ENCODE measurements at places on chromosomes 2 and 18.

DNA sequence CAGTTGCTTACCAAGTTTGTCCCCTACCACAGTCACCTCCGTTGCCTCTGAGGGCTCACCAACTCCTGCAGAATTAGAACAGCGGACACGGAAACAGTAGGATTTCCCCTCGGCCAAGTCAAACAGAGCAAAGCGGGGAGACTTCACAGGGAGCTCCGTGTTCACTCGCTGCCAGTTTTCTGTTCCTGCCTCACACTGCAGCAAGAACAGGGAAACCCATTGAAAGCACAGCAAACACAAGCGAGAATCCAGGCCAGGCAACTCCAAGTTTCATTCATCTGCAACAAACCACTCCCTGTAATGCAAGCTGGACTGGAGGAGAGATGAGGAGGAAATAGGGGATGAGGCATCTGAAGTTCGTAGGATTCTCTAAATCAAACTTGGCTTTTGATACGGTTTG is 84.2 kb downstream of the MYOM1 start:
- DNase-seq = no peak

GRCh38 chr2:8168022-8168717 is 513.7 kb upstream of the ID2 start:
- no peak for DNase-seq

DNA sequence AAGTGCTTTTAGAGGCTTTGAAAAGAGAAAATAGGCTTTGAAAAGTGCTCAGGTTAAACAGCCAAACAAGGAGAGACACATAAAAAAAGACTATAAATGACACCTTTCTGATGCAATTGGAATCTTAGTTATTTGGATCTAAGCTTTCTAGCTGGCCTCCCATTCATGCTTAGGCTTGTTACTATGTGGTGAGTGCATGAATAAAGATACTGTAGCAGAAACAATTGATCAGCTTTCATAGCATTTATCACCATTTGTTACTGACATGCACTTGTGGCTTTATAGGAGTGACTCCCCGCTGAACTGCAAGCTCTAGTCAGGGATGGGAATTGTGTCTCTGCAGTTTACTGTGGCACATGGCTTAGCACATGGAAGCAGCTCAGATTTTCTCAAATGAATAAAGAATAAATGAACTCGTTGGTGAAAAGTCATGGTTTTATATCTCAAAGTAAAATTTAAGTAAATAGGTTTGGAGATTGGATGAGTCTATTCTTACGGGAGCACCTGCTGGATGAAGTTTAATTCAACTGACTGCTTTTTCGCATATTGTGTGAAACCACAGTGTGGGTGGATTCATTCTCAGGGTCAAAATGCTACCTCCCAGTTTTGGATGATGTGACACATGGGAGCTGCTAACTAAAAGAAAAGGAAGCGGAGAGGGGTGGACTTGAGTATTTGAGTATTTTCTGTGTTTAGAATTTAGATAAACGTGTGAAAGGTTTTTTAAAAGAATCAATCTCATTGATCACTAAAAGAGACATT is 91.1 kb upstream of the NOL4 start:
- DNase-seq = no peak

DNA sequence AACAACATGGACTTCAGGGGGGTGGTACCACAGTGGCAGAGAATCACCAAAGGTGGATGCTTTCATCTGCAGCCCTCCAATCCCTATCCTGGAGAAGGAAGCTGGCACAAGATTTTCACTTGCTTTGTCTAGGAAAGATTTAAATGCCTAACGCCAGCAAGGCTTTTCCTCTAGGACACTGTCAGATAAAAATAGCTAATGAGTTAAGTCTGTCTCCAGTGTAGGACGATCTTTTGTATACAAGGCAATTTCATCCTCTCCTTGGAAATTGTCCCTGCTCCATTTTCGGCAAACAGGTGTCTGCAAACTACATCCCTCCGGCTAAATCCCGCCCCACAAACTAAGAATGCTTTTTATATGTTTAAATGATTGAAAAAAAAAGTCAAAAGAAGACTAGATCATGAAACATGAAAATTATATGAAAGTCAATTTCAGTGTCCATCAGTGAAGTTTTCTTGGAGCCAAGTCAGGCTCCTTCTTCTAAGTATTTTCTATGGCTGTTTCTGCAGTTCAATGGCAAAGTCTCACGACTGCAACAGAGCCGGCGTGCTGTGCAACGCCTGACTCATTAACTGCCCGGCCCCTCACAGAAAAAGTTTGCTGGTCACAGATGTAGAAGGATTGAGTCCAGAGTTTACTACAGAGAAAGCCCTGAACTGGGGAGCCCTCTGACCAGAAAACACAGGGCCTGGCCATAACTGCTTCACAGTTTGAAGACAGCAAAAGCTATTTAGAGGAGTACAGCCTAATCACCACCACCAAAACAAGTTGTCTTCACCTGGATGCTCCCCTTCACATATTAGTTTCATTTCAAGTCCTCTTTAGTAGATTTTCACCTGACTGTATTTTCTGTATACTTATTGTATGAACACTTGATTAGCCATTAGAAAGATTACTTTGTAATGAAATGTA is 52.3 kb downstream of the PIEZO2 start:
- no peak for DNase-seq

GRCh38 chr18:5979971-5980457 is 84.7 kb upstream of the TMEM200C start:
- DNase-seq = peak; percentile 32

GRCh38 chr2:11729362-11730212 is 16.8 kb upstream of the LPIN1 start:
- no peak for DNase-seq

DNA sequence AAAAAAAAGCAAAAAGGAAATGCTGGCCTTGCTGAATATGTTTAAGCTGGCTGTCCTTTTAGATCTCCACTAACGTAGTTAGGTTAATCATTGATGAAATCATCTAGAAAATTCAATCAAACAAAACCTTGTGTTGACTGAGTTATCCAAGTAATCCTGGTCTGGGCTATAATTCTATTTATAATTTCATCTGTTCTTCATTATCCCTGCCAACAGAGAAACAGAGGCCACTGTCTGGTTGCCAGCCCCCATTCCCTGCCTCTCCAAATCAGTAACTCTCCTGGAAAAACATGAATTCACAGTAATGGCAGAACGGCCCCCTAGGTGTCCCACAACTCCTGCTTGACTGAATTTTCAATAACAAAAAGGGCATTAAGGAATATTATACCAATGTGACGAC is 24.6 kb downstream of the DOCK10 start:
- DNase-seq = no peak

DNA sequence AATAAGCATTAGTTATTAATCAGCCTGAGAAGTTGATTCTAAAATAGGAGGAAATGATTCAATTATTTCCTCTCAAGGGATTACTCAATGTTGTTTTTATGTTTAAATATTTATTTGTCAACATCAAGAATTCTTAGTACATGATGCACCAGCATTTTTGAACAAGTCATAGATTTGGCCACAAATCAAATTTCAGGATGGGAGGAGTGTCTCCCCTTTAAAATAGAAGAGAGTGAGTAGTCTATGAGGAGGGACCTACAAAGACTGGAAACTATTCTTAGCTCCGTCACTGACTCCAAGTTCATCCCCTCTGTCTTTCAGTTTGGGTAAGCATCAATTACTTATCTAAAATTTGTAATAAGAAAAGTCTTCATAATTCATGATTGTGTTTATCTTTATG is 18.6 kb upstream of the IL18R1 start:
- DNase-seq = no peak

DNA sequence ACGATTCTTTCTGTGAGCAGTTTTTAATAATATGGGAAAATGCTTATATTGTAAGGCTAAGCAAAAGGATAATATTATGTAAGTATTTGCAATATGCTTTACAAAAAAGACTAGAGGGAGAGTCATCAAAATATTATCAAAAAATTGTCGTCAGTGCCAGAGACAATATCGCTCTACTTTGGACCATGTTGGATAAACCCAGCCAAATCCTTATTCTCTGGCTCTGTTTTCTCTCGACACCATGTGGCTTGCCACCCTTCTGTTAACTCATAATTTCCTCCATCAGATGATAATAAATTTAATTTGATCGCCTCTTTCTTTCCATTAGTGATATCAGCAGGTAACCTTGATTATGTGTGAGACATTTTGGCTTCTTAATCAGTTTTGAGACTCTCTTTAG is 129.9 kb downstream of the CDC42EP3 start:
- DNase-seq = no peak

GRCh38 chr2:63827749-63828148 is 13.9 kb upstream of the UGP2 start:
- DNase-seq = no peak

DNA sequence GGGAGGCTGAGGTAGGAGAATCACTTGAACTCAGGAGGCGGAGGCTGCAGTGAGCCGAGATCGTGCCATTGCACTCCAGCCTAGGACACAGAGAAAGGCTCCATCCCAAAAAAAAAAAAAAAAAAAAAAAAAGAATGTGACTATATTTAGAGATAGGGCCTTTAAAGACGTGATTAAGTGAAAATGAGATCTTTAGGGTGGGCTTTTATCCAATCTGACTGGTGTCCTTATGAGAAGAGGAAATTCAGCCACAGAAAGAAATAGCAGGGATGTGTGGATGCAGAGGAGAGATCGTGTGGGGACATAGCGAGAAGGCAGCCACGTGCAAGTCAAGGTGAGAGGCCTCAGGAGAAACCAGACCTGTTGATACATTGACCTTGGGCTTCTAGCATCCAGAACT is 69.9 kb upstream of the ACSL3 start:
- DNase-seq = no peak

DNA sequence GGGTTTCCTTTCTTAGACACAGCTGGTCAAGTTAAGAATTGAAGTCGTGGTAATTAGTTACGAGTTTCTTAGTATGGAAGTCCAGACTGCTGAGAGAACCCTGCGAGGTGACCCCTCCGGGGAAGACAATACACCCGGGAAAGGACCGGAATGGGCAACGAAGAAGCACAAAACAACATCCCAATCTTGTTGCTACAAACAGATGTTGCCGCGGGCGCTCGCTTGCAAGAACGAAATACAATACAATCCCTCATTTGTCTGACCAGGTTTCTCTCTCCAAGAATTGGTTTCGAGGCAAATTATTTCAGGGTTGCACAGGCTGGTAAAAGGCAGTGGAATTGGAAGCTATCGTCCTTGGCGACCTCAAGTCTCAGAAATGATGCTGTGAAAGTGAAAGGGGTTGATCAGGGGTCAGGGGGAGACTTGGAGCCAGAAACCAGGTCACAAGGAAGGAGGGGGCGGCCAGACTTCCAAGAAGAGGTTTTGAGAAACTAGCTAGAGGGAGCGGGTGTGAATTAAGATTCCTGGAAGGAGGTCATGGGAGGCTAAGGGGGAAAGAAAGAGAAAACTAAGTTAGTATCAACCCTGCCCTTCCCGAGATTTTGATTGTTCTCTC is 401.9 kb downstream of the HRH4 start:
- DNase-seq = no peak

DNA sequence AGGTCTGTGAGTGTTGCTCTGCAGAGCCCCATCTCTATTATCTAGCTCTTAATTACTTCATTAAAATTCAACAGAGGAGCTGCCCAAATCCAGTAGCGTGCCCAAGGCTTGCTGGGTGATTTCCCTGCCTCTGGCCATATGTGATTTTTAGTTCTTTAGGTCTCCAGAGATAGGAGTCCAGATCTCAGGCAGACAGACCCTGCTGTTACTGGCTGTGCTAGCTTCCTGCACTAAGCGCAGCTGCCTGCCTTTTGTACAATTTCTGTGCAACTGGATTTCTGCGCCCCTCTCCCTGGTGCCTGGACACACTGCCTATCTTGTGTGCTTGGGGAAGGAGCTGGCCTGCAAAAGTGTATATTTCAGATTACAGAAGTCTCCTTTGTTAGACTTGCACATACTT is 136.5 kb downstream of the TDRD15 start:
- DNase-seq = no peak

DNA sequence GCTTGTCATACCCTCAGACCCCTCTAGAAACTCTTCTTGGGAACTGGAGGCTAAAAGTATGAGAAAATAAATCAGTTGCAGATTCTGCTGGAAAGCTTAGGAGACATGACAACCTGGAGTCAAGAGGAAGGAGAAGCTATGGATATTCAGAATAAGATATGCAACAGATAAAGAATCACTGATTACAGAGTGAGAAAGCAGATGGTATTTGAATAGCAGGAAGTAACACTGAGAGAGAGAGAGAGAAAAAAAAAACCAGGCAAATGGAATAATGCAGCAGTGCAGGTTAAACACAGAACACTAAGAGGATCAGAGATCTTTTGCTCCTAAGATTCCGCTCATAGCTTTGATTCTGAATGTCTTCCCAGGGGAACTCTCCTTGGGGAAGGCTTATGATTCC is 1284.1 kb upstream of the NXPH2 start:
- no peak for DNase-seq

DNA sequence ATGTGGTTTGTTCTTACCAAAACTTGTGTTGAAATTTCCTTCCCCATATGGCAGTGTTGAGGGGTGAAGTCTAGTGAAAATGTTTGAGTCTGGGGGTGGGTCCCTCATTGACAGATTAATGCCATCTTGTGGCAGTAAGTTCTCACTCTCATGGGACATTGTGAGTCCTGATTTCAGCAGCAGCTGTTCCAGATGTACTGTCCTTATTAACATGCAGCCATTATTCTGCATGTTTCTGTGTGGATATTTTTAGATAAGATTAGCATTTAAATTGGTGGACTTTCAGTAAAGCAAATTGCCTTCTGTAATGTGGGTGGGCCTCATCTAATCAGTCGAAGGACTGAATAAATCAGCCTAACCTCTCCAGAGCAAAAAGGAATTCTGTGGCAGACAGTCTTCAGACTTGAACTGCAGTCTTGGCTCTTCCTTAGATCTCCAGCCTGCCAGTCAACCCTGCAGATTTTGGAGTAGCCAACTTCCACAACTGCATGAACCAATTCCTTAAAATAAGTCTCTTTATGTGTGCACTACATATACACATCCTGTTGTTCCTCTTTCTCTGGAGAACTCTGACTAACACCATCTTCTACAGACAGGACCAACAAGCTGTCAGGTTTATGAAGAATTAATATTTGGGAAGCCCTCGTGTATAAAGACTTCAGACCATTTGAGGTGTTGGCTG is 138.7 kb upstream of the ZNF516 start:
- no peak for DNase-seq

DNA sequence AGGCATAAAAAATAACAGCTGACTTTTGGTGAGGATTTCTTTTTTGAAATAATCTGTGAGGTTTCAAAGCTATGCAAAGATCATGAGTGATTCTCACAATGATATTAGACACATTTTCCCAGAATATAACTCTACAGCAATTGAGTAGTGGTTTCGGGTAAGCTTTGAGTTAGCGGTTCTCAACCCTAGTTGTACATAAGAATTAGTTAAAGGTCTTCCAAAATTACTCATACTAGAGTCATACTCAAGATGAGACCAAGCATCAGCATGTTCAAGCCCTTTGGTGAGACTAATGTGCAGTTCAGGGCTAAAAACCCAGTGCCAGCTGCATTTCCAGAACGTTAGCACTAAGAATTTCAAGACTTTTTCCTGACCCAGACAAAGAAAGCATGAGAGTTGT is 31.1 kb downstream of the DSG4 start:
- DNase-seq = no peak

- no peak for DNase-seq
Measured at GRCh38 chr2:88234760-88235159, 64.6 kb downstream of the THNSL2 start.

DNA sequence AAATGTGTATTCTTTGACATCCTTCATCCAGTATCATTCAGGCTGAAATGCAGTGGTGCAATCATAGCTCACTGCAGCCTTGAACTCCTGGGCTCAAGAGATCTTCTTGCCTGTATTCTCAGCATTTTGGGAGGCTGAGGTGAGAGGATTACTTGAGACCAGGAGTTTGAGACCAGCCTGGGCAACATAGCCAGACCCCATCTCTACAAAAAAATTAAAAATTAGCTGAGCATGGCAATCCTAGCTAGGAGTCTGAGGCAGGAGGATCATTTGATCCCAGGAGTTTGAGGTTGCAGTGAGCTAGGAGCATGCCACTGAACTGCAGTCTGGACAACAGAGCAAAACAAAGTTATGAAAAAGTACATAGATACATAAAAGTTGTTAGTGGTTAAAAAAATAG is 24.1 kb downstream of the SANBR start:
- no peak for DNase-seq
